ENCODE measurements at places on chromosomes 3 and 15. TPM values are rescaled to one million over a fixed set of nuclear protein-coding genes. Genes with fewer than 3 reads are reported as not detected.

The CLN6 gene
- total RNA-seq: 12.2 TPM

The GABRG3 gene
- total RNA-seq: 0.03 TPM

The PPP2R3A gene
- total RNA-seq: 1.5 TPM

The FEZF2 gene
- not detected for total RNA-seq

The CFAP100 gene
- total RNA-seq: not detected

The RARB gene
- 2.2 TPM for total RNA-seq

The REC114 gene
- not detected for total RNA-seq

The CADM2 gene
- 0.08 TPM for total RNA-seq

The TMIE gene
- total RNA-seq: 0.33 TPM

The ASB14 gene
- total RNA-seq: not detected

The PLSCR2 gene
- not detected for total RNA-seq

The SLC51A gene
- total RNA-seq: 20.0 TPM

The ACP3 gene
- total RNA-seq: not detected

The SH2D7 gene
- not detected for total RNA-seq

The PLA2G4E gene
- total RNA-seq: not detected

The ST6GAL1 gene
- 410 TPM for total RNA-seq

The GCHFR gene
- total RNA-seq: 106 TPM

The CPN2 gene
- 159 TPM for total RNA-seq

Data from left lobe of liver (tissue), 2 donors.